Fibroblast of pulmonary artery (primary cell): ENCODE measurements at places on chromosomes 12 and 14.
A peak's percentile ranks its signal among the peaks of the same experiment; 100 is the strongest.

DNA sequence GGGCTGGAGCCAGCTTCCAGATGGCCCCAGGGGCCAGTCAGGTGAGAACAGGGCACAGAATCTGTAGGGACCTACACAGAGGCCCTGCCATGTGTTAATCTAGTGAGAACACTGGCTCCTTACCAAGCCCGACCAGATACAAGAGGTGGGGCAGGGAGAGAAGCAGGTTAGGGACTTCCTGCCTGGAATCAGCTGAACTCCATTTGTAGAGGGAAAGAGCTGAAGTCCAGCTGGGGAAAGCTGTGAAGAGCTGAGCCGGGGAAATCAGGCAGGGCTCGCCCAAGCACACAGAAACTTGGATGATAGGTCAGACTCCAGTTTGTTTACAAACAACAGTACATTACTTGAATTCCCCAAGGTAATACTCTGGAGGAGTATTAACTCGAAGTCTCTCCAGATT is 46.7 kb downstream of the PTGER2 start:
- DNase-seq = peak; percentile 18

DNA sequence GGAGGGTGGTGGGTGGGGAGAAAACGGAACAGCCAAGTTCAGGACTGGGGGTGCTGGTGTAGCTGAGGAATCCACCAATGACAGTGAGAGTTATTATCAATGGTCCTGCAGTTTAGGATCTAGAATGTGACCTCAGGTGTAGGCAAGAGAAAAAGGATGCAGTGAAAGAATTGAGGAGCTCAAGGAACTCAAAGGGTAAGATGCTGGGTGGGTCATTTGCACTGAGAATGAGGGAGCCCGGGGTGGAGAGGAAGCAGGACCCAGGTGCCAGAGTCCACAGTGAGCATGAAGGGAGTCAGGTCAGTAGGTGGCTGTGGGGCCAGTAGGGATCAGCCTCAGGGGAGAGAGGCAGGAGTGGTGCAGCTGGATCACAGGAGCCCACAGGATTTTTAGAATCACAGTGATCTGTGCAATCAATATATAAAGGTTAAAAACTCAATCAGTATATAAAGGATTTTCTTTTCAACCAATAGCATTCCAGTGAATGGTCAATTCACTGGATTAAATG is 3.2 kb upstream of the KRT7 start:
- DNase-seq = no peak

DNA sequence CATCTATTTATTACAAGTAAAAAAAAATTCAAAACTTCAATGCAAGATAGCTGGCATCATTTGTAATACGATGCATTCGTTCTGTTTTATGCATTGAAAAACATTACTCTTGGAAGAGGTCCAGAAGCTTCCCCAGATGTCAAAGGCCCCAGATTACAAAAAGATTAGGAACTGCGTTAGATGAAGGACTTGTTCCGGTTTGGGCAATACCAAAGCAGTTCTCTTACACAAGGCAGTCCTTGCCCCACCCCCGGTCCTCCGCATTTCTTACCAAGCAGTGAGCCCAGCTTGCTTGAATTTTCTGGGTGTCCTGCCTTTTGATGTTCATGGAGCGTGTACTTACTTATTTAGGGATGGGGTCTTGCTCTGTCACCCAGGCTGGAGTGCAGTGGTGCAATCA is 4.8 kb upstream of the HVCN1 start:
- DNase-seq = no peak

GRCh38 chr14:105012171-105012985 is 8.5 kb downstream of the CDCA4 start:
- DNase-seq = no peak

GRCh38 chr14:68966872-68967301 is 12.2 kb downstream of the ACTN1 start:
- DNase-seq = no peak

DNA sequence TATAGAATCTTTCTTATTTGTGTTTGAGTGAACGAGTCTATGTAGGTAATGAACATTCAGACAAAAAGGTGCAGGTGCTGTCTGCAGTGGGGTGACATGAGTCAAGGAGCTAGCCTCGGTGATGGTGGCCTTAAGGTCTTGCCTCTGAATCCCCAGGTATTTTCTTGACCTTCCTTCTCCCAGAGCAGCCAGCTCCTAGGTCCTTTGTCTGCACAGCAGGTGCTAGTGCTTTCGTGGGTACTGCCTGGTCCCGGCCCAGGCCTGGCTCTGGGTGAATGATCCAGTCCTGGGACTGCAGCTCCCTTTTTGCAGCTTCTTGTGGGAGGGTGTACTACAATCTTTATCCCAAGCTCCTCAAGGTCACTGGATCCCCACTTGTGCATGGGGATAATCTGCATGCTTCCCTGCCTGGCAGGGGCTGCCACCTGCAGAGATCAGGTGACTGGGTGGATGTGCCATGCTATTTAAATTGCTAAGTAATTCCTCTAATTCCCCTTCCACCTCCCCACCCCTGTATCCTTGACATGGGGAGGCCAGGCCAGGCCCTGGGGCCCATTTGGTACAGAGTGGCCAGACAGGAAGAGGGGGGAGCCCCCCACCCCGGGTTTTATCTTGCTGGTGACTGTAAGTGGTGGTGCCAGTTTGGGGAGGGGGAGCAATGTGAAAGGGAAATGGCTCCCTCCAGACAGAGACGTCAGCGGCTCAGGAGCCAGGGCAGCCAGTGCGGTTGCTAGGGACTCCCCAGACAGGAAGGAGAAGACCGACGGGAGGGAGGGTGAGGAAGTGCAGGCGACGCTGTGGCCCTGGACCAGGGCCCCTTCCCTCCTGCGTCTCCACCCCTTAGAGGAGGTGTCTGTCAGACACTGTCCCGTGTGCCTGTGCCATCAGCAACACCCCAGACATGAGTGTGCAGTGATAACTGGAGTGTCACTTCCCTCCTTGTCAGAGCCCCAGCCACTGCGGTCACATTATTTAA is 6.7 kb downstream of the VASH1 start:
- DNase-seq = peak; percentile 52

DNA sequence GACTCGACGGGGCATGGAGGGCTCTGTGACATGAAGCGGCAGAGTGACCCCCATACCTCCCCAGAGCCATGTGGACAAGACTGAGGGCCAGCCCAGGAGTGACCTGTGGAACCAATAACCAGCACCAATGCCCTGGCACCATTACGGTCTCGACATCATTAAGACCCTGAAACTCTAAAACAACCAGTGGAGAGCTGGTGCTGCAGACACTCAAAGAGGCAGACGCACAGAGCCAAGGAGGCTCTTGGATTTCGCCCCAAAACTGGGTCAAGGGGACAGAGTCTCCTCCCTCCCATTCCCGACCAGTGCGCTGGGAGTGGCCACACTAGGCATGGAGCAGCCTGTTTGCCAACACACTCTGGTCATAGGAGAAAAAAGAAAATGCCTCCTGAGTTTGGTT is 41.6 kb upstream of the VASH1 start:
- DNase-seq = no peak

DNA sequence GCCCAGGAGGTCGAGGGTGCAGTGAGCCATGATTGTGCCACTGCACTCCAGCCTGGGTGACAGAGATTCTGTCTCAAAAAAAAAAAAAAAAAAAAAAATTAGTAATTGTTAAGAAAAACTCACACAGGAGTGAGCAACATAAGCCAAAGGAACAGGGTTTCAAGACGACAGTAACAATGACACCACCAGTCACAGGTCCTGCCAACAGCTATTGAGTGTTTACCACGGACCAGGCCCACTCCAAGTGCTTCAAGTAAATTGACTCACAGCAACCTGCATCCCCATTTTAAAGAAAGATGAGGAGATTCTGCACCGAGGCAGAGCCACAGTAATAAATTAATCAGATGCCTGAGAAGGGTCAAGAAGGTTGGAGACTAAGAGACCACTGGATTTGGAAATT is 194.5 kb downstream of the DPF3 start:
- DNase-seq = no peak

DNA sequence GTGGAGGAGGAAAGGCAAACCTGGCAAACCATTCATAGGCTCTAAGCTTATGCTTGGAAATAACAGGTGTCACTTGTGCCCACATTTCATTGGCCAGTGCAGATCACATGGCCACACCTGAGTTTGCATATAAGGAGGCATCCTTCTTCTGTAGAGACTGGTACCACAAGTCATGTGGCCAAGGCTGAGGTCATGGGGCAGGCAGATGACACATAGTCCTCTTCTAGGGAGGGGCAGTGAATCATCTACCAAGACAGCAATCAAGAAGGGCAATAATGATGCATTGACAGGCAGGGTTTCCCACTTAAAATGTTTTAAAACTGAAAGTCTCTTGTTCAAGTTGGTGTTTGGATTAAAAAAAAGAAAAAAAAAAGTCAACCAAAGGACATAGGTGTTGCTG is 77.3 kb downstream of the DAAM1 start:
- DNase-seq = no peak

- DNase-seq = no peak
Observed at GRCh38 chr12:42172441-42173210, 28.0 kb upstream of the GXYLT1 start.

DNA sequence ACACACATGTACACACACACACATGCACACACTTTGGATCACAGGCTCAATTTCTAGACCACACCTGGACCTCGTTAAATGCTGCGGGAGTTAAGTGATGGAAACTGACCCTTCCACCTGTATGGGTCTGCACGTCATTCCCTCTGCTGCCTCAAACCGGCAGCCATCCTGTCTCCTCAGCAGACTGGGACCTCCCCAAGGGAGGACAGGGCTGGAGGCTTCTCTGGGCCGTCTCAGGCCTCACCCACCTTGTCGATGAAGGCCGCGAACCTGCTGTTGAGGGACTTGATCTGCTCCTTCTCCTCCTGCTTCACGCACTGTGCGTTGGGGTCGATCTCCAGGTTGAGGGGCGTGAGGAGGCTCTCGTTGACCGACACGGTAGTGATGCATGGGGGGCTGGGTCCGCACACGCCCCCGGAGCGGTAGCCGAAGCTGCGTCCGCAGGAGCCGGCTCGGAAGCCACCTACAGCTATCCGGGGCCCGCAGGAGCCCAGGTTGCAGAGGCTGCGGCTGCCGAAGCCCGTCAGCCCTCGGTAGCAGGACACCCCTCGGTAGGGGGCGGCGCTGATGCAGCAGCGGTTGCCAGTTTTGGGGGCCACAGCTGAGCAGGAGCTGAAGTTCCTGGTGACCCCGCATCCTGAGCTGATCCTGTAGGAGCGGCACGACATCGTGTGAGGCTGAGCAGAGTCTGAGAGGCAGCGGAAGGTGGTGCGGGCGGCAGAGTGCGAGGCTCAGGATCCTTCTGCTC is at the start of gene KRT85:
TSS of gene KRT85 (minus strand) at position 744 of the 748 bp plus-strand sequence. CDS start at position 668, 76 bp downstream.
- DNase-seq = no peak

- no peak for DNase-seq
Observed at GRCh38 chr12:47965581-47965980, 2.2 kb downstream of the TMEM106C start.

GRCh38 chr14:75294649-75295033 is 16.0 kb downstream of the FOS start:
- no peak for DNase-seq

DNA sequence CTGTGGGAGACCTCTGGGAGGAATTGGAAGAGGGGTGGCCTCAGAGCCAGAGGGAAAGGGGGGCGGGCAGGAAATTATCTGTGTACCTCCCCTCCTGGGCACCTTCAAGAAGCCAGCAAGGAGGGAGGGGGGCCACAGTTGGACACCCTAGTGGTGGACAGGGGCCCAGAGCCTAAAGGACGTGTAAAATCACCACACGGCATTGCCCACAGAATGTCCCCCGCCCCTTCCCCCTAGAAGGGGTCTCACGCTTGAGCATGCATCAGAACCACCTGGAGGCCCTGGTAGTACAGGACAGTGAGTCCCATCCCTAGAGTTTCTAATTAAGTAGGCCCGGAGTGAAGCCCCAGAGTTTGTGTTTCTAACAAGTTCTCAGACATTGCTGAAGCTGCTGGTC is 8.2 kb downstream of the ENDOU start:
- no peak for DNase-seq

DNA sequence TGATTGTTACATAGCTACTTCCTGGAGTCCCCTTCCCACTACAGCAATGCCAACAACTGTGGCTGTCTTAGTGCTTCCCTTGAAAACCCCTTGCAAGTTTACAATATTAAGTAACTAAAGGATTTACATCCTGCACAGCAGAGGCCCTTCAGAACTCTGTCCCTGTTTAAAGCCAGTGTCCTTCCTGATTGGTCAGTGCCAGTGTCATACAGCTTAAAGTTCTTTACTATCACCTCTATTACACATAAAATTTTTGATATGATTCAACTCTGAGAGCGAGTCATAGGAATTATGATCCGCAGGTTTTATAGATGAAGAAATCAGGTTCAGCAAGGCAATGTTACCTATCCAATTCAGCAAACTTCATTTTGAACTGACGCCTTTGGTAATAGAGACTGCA is 91.4 kb upstream of the ALX1 start:
- no peak for DNase-seq

- no peak for DNase-seq
Observed at GRCh38 chr14:38074081-38074480, 133.6 kb upstream of the SSTR1 start.

GRCh38 chr12:119328111-119328510 is 6.4 kb upstream of the CCDC60 start:
- DNase-seq = no peak

- DNase-seq = no peak
Observed at GRCh38 chr12:105916760-105917039, 222.1 kb downstream of the NUAK1 start.

- peak; percentile 65 for DNase-seq
Observed at GRCh38 chr14:23056145-23056955, 970 bp downstream of the CDH24 start.

DNA sequence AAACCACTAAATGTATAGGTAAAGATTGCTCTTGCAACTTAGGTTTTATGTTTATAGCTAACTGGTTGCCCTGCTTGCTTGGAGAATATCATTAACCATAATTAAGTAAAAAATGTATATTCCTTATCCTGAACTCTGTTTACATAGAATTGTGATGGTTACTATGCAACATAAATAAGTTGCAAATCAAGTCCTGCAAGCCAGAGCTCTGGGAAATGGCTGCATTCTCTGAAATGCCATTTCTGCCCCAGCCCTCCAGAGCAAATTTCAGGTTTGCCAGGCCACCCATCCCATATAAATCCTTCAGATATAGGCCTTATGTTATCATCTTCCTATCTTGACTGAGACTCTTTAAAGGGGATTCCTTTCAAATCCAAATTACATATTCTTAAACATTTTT is 118.4 kb upstream of the MYF6 start:
- no peak for DNase-seq

GRCh38 chr12:42855362-42855950 is 265.9 kb upstream of the PRICKLE1 start:
- no peak for DNase-seq

DNA sequence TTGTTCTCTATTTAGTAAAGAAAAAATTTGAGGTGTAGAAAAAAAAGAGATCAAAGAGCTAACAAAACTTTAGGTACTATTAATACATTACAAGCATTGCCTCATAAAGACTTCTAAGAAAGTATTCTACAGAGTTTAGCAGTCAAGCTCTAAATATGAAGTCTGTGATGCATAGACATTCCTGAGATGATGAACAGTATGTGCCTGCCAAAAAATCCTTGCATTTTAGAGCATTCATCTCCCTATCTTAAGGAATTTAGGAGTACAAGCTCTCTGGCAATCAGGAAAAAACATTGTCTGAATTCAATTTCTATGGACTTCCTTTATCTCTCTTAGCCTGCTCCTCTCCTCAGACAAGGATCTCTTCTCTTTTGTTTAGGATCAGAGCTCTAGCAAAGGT is 202.6 kb upstream of the LRFN5 start:
- peak; percentile 84 for DNase-seq
